ENCODE measurements at places on chromosomes 13 and 19. TPM values are rescaled to one million over a fixed set of nuclear protein-coding genes. Genes with fewer than 3 reads are reported as not detected.

GRCh38 chr19:6297202-6297601, 17.4 kb upstream of the MLLT1 start:
- DNase-seq = no peak

GRCh38 chr13:74567485-74567884, 433.3 kb upstream of the KLF12 start:
- DNase-seq = no peak

GRCh38 chr13:51920267-51920666, 58.5 kb downstream of the CCDC70 start:
- no peak for DNase-seq

- DNase-seq = peak; percentile 99
These were observed 229.7 kb downstream of the KCNRG start for GRCh38 chr13:50244713-50245574.

- no peak for DNase-seq
These were observed 4.2 kb upstream of the PAFAH1B3 start for GRCh38 chr19:42306646-42307045.

- DNase-seq = peak; percentile 44
These were observed 50.8 kb downstream of the LATS2 start for GRCh38 chr13:21010621-21011020.

DNA sequence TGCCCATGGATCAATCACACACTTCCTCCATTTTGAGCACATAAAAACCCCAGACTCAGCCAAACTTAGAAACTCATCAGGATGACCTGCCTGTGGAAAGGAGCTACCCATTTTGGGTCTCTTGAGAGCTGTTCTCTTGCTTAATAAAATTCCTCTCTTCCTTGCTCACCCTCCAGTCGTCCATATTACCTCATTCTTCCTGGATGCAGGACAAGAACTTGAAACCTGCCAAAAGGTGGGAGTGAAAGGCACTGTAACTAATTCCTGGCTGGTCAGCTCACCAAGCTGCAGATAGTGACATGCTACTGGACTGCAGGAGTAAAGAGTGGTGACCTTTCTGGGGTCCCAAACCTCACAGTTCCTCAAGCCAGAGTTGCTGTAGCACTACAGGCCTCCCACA, 20.2 kb downstream of the LIG4 start:
- no peak for DNase-seq

DNA sequence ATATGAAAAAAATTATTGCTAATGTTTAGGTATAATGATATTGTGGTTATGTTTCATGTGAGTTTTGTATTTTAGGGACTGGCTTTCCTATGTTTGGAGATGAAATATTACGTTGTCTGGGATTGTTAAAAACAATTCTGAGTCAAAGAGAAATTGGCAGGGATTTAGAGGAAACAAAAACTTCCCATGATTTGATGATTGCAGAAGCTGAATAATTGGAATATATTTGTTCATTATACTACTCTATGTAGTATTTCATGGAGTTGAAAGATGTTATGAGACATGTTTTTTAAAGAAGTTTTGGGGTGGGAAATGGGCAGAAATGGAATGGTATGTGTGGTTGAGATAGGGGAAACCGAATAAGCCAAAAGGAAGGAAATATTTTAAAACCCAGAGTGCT, 1392.9 kb downstream of the EFNB2 start:
- no peak for DNase-seq

DNA sequence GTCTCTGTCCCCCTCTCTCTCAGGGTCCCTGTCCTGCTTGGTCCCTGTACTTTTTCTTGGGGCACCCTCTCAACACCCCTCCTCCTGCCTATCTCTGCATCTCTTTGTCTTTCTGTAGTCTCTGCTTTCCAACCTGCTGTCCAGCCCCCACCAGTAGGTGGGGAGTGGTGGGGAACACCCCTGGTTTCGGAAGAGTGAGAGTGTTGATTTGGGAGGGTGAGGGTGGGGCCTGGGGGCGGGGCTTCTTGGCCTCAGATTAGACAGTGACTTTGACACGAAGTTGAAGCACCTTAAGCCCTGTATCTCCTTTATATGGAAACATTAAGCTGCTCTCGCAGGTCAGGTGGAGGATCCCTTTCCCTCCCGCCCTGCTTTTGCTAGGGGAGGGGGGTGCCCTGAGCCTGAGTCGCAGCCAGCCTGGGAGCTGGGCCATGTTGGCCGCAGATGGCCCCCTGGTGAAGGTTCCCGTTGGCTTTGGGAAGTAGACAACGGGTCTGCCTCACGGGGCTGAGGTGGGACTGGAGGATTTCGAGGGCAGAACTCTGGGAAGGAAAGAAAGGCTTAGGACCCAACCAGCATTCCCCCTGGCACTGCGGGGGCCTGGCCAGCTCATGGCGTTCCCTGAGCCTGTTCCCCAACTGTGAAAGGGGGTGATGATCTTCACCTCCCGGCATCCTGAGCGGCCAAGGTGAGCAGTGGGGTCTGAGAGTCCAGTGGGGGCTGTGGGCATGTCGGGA, at the start of gene KCNJ14:
Gene KCNJ14 (plus strand): TSS at position 404 of the 737 bp plus-strand sequence. CDS start 6,151 bp downstream, outside the sequence.
- DNase-seq = no peak

DNA sequence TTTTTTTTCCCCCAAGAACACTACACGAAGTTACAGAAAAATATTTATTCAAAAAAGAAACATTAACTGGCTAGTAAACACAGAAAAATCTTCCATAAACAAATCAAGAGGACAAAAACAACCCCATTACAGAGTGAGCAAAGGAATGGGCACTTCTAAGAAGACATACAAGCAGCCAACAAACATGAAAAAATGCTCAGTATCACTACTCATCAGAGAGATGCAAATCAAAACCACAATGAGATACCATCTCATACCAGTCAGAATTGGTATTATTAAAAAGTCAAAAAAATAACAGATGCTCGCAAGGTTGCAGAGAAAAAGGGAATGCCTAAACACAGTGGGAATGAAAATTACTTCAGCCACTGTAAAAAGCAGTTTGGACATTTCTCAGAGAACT, 131.7 kb downstream of the UGGT2 start:
- DNase-seq = no peak

DNA sequence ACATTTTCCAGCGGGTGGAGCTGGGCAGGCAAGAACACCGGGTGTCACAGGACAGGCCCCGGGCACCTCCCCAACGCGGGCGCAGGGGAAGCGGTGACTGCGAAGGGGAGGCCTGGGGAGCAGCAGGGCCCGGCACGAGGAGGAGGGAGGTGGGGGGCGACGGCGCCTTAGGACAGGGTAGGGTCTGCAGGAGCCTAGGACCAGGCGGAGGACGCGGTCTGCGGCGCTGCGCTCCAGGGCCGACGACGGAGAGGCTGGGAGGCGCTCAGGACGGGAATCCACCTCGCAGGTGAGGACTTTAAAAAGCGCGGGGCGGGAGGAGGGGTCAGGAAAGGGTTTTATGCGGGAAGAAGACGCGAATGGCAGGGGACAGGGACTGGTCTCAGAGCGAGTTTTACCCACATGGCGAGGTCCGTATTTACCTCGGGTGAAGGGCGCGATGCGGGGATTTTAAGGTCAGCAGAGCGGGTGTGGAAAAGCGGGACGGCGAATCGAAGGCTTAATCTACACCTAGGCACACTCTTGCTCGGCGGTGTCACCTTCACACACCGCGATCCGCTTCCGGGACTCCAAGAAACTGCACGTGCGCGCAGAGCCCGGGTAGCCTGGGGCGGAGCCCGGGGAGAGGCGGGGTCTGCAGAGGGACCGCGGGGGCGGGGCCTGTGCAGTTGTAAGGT, 13.5 kb downstream of the ERVV-2 start:
- no peak for DNase-seq

DNA sequence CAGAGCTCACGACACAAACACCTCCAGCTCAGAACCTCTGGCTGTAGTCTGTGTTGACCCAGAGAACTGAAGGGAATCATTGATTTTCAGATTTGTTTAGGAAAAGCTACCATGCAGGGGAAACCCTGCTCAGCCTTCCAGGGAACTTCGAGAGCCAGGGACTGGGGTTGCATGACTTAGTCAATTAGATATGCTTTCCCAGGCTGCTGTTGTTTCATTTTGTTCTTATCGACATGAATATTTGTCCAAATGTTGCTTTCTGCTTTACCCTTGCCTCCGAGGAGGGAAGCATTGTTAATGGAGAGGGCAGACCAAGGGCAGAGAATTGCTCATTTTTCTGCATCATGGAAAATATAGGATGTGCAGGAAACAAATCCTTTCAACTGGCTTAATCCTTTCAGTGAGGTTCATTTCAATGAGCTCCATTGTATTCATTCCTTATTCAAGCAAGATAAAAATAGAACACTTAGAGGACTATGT, 82.5 kb downstream of the KLF5 start:
- peak; percentile 8 for DNase-seq

- no peak for DNase-seq
These were observed 60.3 kb upstream of the STARD13 start for GRCh38 chr13:33345842-33346241.

DNA sequence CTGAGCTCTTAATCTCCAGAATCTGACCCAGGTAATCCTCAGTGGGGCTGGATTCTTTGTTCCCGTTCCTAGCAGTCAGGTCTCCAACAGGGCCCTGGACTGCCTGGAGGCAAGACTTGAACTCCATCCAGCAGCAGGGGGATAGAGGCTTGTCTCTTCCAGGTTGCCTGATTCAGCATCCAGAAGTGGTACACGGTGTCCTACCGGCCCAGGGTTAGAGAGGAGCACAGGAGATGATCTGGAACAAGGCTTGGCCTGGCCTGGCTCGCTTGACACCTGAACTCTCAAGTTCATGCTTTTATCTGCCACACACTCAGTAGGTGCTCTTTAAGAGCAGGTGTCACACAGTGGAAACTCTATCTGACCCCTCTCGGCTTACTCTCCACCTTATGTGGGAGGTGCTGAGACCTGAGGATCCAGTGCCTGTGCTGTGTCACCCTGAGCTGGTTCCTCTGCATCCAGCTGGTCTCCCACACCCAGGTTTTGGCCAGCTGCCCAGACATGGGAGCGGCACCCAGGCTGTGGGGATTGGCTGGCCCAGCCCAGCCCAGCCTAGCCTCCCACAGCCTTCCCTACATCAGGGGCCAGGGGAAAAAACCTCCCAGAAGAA, at the start of gene CYP4F3:
Gene CYP4F3 (plus strand): TSS at position 604 of the 610 bp plus-strand sequence. CDS start 519 bp downstream, outside the sequence.
- peak; percentile 81 for DNase-seq

DNA sequence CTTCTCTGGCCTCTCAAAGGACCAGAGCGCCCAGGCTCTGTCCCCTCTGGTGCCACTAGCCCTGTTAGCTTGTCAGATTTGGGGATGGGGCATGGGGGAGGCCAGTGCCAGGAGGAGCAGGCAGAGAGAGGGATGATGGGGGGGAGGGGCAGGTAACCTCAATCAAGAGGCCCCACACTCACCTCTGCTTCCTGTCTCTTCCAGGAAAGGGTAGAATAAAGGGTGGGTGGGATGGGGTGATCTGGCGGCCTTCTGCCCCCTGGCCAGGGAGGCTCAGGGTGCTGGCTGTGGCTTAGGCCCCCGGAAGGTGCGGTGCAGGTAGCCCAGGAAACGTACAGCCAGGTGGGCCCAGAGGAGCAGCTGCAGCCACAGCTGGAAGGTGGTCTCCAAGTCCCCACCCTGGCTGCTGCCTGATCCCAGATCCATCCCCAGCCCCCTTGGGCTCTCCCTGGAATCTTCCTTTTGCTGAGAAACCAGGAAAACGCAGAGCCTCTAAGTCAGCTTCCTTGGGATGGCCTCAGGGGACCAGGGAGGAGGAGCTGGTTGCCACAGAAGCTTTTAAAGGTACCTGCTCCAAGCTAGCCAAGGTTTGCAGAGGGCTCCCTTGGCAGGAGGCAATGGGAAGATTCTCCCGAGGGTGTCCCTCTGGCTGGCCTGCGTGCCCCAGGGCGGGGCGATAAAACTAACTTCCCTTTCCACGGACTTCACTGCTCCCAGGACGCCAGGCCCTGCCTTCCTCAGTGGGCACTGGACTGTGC, 5.3 kb downstream of the PRKACA start:
- no peak for DNase-seq

DNA sequence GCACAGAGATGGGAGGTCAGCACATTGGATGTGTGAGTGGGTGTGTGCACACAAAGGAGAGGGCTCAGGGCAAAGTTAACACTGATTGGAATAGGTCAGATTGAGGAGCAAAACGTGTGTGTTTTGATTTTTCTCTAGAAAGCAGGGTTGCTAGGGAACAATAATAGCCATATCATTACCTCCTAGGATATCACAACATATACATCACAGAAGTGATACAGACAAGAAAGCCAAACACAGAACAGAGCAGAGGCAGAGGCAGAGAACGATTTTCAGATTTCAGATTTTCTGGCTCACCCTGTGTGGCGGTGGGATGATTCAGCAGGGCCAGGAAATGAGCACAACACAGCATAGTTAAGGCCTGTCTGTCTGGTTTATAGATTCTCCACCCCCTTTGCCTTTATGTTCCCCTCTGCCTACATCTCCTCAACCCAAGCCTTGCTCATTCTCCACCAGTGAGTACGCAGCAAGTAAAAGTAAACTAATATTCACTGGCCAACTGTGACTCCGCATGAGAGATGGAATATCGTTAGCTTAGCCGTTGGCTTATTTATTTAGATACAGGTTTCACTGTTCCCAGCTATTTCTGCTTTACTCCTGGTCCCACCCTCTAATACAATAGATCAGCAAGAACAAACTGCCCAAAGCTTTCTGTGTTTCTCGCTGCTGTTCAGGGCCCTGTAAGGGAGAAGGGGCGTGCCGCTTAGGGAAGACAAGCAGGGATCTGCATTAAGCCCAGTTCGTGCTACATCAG, 182.7 kb upstream of the TSC22D1 start:
- DNase-seq = peak; percentile 22

DNA sequence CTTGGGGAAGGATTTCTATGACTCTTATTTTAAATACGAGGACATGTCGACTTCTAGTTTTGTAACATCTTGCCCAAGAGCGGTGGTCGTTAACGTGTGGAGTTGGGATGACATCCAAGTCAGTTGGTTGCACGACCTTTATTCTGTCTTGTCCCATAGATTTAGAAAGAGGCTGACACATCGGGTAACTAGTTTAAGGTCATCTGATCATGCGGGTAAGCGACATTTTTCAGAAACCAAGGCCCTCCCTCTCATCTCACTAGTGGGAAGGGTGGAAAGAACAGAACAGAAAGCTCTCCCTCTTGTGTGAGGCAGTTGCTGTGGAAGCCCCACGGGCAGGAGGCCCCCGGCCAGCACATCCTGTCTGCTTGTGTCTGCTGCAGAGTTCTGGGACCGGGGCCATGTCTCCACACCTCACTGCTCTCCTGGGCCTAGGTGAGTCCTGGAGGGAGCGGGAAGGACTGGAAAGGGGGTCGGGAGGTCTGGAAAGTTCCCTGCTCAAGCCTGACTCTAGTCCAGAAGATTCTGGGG, at the start of gene LAIR2:
Gene LAIR2 (plus strand): TSS at position 314 of the 531 bp plus-strand sequence. CDS start 88 bp downstream, at position 402.
- no peak for DNase-seq

GRCh38 chr13:73973156-73973555, 161.0 kb downstream of the KLF12 start:
- no peak for DNase-seq

GRCh38 chr19:5074407-5074806, 105.5 kb downstream of the KDM4B start:
- DNase-seq = no peak

The CLEC11A gene
- total RNA-seq = not detected

The GIPR gene
- total RNA-seq = not detected

The CYP4F11 gene
- 4.7 TPM for total RNA-seq

The ADPRHL1 gene
- total RNA-seq = 0.40 TPM

The GRIN3B gene
- 0.07 TPM for total RNA-seq

The APOC1 gene
- total RNA-seq = 417 TPM

The B3GNT8 gene
- 2.3 TPM for total RNA-seq
